ENCODE measurements at places on chromosomes 16 and 17.

DNA sequence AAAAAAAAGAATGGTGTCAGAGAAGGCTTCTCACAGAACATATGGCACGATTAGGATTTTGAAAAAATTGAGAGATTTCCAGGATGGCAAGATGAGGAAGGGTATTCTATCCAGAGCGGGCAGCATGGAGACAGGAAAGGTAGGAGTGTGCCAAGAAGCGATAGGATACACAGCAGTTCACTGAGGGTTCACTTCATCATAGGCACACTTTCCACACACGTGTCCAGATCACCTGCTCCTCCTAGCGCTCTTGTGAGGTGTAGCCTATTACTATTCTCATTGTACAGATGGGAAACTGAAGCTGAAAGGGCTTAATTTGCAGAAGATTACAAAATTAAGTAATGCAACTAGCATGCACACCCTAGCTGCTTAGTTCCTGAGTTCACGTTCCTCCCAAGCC, 6.2 kb upstream of the ELAC2 start:
- peaks cover 7% of the 10 kb centered on the region for H3K4me1 ChIP-seq
- H3K36me3 ChIP-seq, result no peaks in the 10 kb centered on the region

- no peak for DNase-seq
- H3K4me1 ChIP-seq, result peaks cover 2% of the 10 kb centered on the region
- no peak overlapping the region for H3K27ac ChIP-seq
- no peak overlapping the region for H3K4me3 ChIP-seq
Measured at GRCh38 chr16:50640919-50641817, 39.9 kb downstream of the SNX20 start.

- H3K4me3 ChIP-seq, result peak overlapping the region; percentile 48
- peak; percentile 38 for DNase-seq
- no peaks in the 10 kb centered on the region for H3K36me3 ChIP-seq
- H3K27me3 ChIP-seq, result peaks cover 7% of the 10 kb centered on the region
Measured at GRCh38 chr17:81735264-81736102, 23.4 kb downstream of the SLC25A10 start.

DNA sequence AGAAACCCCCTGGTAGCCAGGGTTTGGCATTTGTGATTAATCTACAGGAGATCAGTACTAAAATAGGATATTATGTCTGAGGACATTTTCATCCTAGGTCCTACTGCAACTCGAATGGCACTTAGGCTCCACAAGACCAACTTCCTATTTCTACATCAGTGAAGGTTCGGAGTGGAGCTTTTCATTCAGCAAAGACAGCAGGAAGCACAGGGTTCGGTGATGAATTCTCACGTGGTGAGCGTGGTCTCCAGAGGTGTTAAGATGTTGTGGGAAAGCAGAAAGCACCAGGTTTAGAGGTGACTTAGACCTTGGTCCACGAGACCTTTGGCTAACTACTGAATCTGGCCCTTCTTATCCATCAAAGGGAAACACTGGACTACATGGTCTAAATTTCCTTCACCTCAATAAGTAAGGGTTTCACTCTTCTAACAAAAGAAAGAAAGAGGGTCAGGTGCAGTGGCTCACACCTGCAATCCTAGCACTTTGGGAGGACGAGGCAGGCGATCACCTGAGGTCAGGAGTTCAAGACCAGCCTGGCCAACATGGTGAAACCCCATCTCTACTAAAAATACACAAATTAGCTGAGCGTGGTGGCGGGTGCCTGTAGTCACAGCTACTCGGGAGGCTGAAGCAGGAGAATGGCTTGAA, 13.9 kb upstream of the HELZ start:
- H3K4me1 ChIP-seq, result peaks cover 41% of the 10 kb centered on the region
- DNase-seq, result peak; percentile 59

GRCh38 chr17:81867991-81868673, 3.0 kb downstream of the ARHGDIA start:
- H3K36me3 ChIP-seq, result peaks cover 58% of the 10 kb centered on the region
- H3K27ac ChIP-seq, result peak overlapping the region; percentile 84
- DNase-seq, result no peak
- H3K4me3 ChIP-seq, result peak overlapping the region; percentile 15

All from activated CD8-positive, alpha-beta T cell treated with anti-CD3 and anti-CD28 coated beads, Interleukin-2, amount 10 ng/mL, durations not matched to agents 7 days and 5 days (primary cell).